ENCODE measurements at places on chromosomes 6 and 20. TPM values are rescaled to one million over a fixed set of nuclear protein-coding genes. Genes with fewer than 3 reads are reported as not detected.

The SLC17A5 gene
- 17.8 TPM for total RNA-seq

The TAAR1 gene
- not detected for total RNA-seq

The ENPP1 gene
- 12.9 TPM for total RNA-seq

The SEC23B gene
- total RNA-seq: 63.1 TPM

- peak; percentile 88 for DNase-seq
- peaks cover 6% of the 10 kb centered on the region for H3K4me1 ChIP-seq
- H3K4me3 ChIP-seq: peak overlapping the region; percentile 30
- H3K36me3 ChIP-seq: no peaks in the 10 kb centered on the region
- peak overlapping the region; percentile 0 for H3K27ac ChIP-seq
Observed at GRCh38 chr6:169831450-169832246, 80.2 kb downstream of the ERMARD start.

DNA sequence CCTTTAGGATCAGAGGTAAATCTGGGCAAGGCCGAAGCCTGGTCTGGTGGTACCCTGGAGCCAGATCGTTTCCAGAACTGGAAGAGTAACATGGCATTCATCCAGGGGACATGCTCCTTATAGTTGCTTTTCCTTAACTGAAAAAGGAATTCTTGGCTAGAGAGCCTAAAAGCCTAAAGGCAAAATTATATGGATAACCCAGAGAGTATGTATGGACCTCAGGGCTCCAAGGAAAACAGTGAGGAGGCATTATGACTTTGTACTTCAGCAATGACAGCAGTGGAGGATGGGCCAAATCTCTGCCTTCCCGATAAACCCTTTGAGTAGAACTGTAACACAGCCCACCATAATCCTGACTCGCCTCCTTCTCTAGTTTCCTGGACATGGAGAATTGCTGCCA lies 29.3 kb downstream of the ARHGAP18 start:
- H3K4me3 ChIP-seq: no peak overlapping the region
- H3K27me3 ChIP-seq: no peaks in the 10 kb centered on the region
- H3K27ac ChIP-seq: no peak overlapping the region
- no peak for DNase-seq

DNA sequence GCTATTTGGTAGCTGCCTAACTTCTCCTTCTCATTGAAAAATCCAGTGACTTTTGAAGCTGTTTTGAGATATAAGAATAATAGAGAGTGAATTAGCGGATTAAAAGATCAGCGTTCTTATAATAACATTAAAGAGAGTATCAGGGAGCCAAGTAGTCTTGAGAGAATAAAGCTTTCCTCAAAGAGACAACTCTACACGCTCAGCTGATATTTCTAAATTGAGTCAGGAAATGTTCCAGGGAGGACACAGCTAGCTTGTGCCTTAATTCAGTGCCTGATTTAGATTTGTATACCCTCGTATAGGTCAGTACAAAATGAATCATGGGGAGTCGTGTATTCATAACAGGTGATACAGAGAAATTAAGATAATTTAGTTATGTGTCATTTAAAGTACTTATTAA lies 75.1 kb upstream of the QKI start:
- H3K36me3 ChIP-seq: no peaks in the 10 kb centered on the region
- peaks cover 14% of the 10 kb centered on the region for H3K4me1 ChIP-seq
- H3K27ac ChIP-seq: peak overlapping the region; percentile 25

DNA sequence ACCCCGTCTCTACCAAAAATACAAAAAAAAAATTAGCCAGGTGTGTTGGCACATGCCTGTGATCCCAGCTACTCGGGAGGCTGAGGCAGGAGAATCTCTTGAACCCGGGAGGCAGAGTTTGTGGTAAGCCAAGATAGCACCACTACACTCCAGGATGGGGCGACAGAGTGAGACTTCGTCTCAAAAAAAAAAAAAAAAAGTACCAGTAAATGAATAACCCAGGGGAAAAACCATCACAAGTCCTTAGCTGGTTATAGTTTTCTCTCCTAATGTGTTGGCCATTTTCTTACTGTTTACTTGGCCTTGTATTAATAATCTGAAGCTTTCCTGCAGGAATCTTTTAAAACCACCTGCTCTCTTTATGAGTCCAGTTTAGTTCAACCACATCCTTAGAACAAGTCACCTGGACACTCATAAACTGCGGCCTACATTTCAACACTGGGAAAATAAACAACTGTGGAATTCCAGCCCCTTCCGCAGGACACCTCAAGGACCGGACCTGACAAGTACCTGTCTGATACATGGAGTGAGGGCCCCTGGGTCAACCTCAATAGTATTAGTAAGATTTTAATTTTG lies 102.6 kb downstream of the ATP9A start:
- peaks cover 16% of the 10 kb centered on the region for H3K4me1 ChIP-seq
- H3K27ac ChIP-seq: no peak overlapping the region
- H3K27me3 ChIP-seq: no peaks in the 10 kb centered on the region
- no peak overlapping the region for H3K4me3 ChIP-seq
- DNase-seq: no peak

DNA sequence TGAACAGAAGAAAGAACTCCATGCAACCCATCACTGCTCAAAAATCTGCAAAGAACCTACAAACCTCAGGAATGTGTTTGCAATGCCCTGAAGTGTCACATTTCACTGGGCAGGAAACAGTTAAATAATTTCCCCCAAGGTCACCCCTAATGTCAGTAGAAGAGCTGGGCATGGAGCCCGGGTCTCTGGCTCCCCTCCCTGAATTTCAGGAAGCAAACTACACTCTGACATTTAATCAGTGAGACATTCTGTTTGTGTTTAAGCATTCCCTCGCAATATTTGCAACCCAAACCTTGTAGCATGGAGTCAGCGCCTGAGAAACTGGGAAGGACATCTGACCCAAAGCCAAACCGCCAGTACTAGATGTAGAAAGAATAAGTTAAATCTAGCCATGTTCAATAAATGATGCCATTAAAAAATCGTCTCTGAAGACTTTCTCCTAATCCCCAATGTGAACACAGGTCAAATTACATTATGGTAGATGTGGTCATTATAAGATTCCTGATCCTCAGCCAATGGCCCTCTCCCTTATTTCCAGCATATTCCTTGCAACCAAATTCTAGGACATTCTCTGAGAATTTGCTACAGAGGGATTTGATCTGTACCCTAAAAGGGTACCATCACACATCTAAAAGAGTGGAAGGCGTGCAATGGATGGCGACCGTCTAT lies 91.2 kb upstream of the ADTRP start:
- H3K4me3 ChIP-seq: no peak overlapping the region
- H3K27ac ChIP-seq: peak overlapping the region; percentile 22
- no peaks in the 10 kb centered on the region for H3K27me3 ChIP-seq
- no peak for DNase-seq
- H3K4me1 ChIP-seq: peaks cover 9% of the 10 kb centered on the region

- H3K27me3 ChIP-seq: no peaks in the 10 kb centered on the region
- H3K4me1 ChIP-seq: no peaks in the 10 kb centered on the region
- H3K27ac ChIP-seq: no peak overlapping the region
- H3K4me3 ChIP-seq: no peak overlapping the region
- DNase-seq: no peak
Observed at GRCh38 chr6:114304304-114304887, 38.4 kb downstream of the HS3ST5 start.

DNA sequence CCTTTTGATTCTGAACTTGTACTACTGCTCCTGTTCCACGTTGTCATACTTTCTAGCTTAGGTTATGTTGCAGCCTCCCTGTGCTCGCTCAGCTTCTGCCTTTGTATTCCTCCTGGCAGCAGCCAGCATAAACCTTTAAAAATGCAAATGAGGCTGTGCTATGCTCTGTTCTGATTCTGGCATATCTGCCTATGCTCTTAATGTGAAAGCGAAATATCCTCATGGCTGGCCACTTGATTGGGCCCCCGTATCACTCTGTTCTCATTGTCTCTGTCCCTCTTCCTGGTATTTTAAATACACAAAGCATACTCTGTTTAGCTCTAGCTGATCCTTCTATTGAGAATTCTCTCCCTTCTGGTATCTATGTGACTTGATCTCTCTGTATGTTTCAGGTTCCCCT lies 139.0 kb downstream of the JARID2 start:
- peaks cover 5% of the 10 kb centered on the region for H3K36me3 ChIP-seq
- peaks cover 64% of the 10 kb centered on the region for H3K4me1 ChIP-seq
- no peak for DNase-seq
- no peaks in the 10 kb centered on the region for H3K27me3 ChIP-seq
- H3K27ac ChIP-seq: peak overlapping the region; percentile 3
- peak overlapping the region; percentile 32 for H3K4me3 ChIP-seq

- DNase-seq: no peak
- no peak overlapping the region for H3K4me3 ChIP-seq
- no peaks in the 10 kb centered on the region for H3K36me3 ChIP-seq
Observed at GRCh38 chr6:156658966-156659821, 118.0 kb upstream of the ARID1B start.
